GM04503 (cell line): ENCODE measurements at places on chromosomes 5 and 9.

- DNase-seq: no peak
Measured at GRCh38 chr5:176726746-176727527, 79.7 kb downstream of the TSPAN17 start.

DNA sequence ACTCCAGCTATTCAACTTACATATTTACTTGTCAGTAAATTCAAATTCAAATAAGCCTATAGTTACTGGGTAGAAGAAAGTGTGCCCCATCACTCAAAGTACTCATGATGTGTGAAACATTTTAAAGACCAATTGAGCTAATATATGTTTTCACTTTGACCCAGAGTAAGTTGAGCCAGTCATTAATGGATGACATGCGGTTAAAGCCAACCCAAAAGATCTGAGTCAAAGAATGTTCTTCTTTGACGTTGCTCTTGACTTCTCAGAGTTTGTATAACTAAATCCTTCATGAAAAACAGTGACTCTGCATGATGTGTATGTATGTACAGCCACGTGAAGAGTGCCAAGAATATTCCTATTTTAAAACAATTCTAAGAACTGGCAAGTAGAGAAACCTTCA is 237.4 kb downstream of the NR2F1-AS1 start:
- DNase-seq: no peak

DNA sequence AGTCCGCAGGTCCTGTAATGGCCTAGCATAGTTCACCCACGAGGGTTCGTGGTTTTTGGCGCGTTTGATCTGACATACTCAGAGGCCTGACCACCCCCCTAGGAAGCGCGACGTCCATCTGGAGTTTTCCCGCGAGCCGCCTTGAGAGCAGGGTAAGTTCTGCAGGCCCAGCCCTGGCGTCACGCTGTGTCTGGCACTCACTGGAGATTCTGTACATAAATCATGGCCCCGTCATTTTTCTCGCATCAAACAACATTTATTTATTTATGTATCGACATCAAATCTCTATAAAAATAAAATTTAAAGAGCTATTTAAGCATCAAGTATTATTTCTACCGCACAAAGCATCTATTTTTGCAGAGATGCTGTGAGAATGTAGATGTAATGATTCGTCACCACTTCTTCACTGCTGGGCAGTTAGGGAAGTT is 437 bp upstream of the TRIM41 start:
- DNase-seq: no peak

GRCh38 chr5:36948041-36948440 is 71.5 kb downstream of the NIPBL start:
- DNase-seq: peak; percentile 31

GRCh38 chr9:75109210-75109839 is 21.0 kb downstream of the OSTF1 start:
- no peak for DNase-seq

DNA sequence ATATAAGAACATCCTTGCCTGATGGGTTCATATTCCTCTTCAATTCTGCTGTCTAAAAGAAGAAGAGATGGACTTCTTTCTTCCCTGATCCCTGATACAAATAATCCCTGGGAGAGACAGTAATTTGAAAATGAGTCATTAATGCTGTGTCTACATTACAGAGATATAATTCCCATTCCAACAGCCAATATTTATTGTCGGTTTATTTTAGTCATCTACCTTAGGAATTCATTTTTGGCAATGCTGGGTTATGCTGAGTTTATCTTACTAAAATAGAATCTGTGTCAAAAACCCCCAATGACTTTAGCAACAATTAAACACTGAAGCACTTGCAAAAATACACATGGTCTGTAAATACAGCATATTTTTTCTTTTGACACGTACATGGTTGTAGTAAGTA is 23.9 kb downstream of the ZNF474 start:
- peak; percentile 93 for DNase-seq

DNA sequence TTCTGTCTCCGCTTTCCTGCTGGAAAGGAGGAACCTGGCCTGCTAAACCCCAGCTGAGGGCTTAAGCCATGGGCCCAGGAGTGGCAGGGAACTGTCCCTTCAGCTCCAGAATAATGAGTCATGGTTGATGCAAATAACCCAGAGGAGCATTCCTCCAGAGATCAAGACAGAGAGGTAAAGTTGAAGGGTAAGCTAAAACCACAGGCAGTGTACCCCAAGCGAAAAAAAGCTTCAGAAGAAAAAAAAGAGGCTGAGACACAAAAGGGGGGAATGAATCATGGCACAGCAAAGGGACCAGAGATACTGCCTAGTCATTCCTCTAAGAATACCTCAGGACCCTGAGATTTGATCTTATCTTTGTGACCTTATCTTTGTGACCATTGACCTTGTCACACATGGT is 199.5 kb upstream of the TAS2R1 start:
- no peak for DNase-seq

DNA sequence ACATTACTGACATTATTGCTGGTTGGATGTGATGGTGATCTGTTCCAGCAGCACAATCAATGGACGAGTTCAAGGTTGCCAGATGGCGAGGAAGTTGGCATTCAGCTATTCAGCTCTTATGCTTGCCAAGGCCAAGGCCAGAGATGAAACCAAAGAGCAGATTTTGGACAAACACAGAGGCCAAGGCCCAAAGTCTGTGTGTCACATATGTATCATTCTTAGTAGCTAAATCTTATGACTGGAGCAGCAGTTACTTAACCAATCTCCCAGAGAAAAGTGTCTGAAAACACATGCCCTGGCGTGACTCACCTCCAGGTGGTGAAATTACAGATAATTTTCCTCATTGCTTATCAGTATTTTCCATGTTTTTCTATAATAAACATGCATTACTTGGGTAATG is 189.0 kb upstream of the EGFLAM start:
- DNase-seq: no peak

DNA sequence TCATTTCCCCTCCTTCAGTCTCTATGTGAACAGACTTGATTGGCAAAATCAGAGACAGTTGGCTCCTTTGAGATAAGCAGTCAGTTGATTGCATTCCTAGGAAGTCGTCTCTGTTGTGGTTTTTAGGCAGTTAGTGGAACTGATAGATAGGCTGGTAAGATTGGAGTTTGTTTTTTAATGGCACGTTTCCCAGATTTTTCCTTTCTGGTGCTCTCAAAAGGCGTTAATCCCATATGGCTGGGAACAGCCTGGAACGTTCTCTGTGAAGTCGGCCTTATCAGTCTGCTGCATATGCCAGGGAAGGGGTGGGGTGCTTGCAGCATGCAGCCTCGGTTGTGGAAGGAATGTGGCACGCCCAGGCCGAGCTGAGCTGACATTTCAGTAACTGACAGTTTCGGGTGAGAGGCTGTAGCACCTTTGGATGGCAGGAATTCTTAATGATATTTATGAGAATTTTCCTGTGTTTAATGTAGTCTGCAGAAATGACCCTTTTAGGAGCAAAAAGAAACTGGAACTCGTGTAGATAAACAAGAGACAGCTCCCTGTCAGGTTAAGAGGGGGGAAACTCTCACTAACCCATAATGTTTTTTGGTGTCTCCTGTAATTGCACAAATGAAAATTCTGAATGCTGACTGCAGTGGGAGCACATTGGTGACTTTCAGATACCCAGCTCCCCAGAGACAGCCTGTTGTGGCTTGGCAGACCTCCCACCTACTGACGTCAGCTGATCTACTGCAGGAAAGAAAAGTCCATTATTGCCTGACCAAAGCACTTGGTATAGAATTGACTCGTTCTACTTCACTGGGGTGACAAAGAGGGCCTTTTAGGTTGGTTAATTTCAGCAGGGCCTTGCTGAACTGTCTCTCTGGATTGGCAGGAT is 6.3 kb downstream of the SPTAN1 start:
- DNase-seq: peak; percentile 58

DNA sequence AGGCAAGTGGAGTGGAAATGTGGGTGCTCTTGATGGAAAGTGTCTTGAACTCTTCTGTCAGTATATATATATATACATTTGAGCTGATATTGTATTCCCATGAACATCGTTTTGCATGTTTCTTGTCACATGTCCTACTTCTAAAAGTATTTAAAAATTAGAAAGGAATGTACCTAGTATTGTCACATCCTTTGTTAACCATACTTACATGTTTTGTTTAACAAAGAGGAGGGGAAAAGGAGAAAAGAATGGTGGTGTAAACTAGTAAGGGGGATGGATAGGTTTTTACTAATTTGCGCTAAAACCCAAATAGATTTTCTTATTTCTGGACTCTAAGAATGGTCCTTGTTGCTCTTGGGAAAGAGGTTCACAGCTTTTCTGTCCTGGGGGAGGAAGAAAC is 181.7 kb downstream of the GOLPH3 start:
- no peak for DNase-seq

- no peak for DNase-seq
Measured at GRCh38 chr5:76332102-76332501, 71.0 kb upstream of the IQGAP2 start.

GRCh38 chr5:141654298-141654697 is 3.1 kb upstream of the FCHSD1 start:
- peak; percentile 77 for DNase-seq
